ENCODE measurements at places on chromosomes 4 and X.

- no peak for DNase-seq
Observed at GRCh38 chrX:136636121-136636520, 11.8 kb upstream of the CD40LG start.

DNA sequence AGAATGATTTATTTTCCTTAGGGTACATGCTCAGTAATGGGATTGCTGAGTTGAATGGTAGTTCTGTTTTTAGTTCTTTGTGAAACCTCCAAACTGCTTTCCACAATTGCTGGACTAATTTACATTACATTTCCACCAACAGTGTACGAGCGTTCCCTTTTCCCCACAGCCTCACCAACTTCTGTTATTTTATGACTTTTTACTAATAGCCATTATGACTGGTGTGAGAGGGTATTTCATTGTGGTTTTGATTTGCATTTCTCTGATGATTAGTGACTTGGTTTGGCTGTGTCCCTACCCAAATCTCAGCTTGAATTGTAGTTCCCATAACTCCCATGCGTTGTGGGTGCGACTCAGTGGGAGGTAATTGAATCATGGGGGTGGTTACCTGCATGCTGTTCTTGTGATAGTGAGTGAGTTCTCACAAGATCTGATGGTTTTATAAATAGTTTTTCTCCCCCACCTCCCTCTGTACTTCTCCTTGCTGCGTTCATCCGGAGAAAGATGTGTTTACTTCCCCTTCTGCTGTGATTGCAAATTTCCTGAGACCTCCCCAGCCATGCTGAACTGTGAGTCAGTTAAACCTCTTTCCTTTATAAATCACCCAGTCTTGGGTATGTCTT is 95.1 kb downstream of the GBA3 start:
- no peak for DNase-seq

DNA sequence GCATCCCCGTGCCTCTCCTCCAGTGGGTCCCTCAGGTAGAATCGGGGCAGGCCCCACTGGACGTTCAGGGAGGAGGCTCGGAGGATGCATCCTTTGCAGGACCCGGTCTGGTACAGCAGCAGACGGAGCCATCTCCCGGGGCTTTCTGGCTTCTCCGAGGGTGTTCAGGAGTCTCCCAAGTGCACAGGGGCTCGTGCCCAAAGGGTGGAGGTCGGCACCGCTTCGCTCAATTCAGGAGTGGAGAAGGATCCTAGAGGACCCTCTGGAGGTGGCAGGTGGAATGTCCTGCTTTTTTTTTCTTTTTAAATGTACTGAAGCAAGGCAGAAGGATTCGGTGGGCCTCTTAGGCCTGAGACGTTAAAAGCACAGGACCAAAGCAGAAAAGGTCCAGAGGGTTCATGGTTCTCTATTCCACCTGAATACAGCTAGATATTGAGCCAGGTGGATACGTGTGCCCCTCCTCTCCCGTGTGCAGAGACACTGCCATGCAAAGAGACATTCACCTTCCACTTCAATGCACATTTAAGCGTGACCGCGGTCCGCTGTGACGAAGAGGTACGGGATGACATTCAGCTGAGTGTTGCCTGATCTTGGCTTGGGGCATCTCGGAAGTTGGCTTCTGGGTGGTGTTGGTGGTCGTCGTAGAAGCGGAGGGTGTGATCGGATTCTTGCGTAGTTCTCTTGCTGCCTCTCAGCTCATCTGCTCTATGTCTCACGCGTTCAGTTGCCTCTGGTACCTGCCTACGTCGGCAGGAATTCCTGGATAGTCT is 281.2 kb upstream of the AGTR2 start:
- no peak for DNase-seq

GRCh38 chrX:65300104-65300809 is 234.3 kb downstream of the LAS1L start:
- DNase-seq = no peak

- DNase-seq = peak; percentile 11
Observed at GRCh38 chr4:86586160-86586572, 7.9 kb upstream of the PTPN13 start.

- peak; percentile 54 for DNase-seq
Observed at GRCh38 chr4:87103691-87104187, 116.7 kb downstream of the KLHL8 start.

GRCh38 chr4:119851649-119852048 is 215.0 kb downstream of the MAD2L1 start:
- no peak for DNase-seq

GRCh38 chrX:45992402-45993123 is 552.7 kb downstream of the ZNF674 start:
- no peak for DNase-seq

DNA sequence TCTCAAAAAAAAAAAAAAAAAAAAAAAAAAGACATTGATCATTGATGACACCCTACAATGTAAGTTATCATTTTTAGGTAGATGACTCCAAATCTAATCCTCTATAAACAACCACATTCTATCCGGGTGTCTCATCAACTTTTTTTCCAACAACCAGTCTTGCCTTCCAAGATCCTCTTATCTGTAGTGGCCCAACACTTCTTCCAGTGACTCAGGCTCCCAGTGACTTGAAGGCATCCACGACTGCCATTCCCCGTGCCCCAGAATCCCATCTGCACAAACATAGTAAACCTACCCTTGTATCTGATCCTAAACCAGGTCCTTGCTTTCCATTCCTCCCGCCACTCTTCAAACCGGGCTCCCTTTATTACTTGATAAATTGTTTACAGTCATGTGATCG is 15.6 kb upstream of the TSPAN5 start:
- no peak for DNase-seq

DNA sequence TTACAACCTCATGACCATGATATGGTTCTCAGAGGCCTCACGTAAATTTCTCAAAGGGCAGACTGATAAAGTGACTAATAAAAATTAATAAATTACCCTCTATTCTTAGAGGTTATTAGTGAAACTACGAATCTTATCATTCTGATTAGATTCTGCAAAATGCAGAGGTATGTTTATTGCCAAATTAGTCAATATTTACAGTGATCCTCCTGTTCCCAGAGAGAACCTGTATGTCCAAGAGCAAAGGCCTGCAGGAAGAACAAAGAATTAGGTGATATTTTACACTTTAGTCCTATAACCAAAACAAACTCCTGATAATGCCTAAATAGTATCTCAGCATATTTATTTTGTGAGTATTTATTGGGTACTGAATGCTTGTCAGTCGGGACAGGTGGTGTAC is 58.1 kb downstream of the FAM13A start:
- DNase-seq = no peak

- DNase-seq = peak; percentile 13
Observed at GRCh38 chrX:78548012-78548411, 111.1 kb downstream of the RTL3 start.

DNA sequence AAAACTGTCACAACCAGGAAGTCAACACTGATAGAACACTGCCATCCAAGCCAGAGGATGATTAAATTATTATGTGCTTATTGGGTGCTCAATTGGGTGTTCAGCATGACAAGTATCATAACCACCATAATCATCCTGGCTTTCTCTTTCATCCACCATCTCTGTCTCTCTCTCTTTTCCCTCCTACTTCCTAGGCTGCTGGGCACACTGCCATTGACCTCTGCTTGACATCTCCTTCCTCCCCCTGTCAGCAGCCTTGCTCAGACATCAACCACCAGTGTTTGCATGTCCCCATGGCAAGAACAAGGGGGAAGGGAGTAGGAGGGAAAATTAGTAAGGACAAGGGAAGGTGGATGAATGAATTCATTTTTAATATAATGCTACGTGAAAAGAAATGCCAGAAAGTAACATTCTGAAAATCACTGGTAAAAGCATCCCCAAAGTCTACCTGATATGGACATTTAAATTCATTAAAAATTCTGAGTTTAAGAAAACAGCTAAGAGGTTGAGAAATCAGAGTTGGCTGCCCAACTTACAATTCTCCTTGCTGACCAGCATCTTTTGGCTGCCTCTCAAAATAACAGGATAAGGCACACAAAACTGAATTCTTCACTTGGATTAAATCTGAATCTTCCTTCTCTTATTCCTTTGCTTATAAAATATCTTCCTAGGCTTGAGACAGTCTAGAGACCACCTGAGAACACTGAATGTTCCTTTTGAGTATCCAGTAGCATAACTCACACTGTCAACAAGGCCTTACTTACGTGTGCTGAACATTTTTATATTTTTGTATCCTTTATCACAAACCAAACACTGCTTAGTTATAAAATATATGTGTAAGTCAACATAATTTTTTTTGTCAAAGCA is 48.5 kb downstream of the SNCA start:
- no peak for DNase-seq

DNA sequence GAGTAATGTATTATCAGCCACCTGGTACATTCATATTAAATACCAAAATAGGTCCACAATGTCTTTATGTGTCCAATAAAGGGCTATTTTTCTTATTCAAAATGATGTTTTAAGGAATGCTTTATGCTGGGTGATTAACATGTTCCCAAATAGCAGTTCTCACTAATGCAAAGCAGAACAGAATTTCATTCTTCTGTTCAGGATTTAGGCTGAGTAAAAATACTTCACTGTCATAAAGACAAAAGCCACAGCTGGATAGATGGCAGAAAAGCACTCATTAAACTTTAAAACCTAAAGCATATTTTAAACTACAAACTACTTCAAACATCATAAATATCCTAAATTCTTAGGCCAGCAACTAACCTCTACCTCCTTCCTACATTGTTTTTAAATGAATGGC is 244.0 kb downstream of the TMA16 start:
- DNase-seq = no peak

GRCh38 chr4:83074086-83074704 is 39.2 kb downstream of the COPS4 start:
- DNase-seq = peak; percentile 74

DNA sequence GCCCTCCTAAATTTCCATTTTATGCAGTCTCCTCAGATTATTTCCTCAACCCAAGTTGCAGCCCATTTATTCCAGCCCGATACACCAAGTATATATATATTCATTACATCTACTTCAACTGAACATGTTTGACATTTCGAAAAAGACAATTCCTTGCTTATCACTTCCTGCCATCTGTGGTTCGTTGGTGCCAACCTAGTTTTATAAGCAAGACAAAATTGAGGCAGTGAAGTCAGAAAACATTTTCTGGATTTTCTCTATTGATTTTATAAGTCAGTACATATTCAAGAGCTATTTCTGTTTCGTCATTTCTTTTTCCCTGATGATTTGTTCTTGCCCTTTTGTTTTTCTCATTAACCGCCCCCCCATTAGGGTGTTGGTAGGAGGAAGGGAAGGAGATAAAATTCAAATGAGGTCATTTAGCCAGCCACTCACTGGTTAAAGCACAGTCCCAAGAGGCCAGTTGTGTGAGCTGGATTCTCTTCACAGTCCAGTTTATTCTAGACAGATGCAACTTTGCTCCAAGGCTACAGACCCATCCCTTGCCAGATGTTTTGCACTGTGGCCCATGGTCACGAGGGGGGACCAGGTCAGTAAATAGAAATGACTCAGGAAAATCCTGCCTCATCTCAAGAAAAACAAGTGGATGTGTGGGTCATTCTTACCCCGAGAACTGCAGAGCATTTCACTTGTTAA is 20.3 kb upstream of the VEGFD start:
- DNase-seq = peak; percentile 25

GRCh38 chrX:24148535-24149350 is 786 bp upstream of the ZFX start:
- peak; percentile 57 for DNase-seq

GRCh38 chr4:92198711-92199110 is 105.1 kb upstream of the GRID2 start:
- DNase-seq = no peak

GRCh38 chr4:53012738-53013137 is 150.6 kb downstream of the RASL11B start:
- DNase-seq = no peak

- DNase-seq = no peak
Observed at GRCh38 chr4:154307451-154307850, 184.1 kb downstream of the DCHS2 start.

DNA sequence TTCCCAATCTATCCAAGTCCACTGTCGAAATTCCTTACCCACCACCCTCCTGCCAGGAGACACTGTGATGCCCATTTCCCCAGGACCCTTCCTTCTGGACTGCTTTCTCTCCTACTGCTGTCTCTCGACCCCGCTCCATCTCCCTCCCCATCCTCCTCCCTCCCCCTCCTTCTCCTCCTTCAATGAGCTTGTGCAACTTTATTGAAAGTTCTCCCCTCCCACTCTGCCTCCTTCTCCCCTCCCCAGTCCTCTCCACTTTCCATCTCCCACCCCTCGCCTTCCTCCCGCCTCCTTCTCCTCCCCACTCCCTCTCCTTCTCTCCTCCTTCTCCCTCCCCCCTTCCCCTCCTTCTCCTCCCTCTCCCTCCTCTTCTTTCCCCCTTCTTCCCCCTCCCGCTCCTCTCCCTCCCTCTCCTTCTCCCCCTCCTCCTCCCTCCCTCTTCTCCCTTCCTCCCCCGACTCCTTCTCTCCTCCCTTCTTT is 116.6 kb upstream of the FAT1 start:
- no peak for DNase-seq

GRCh38 chr4:5780831-5781480 is 70.0 kb downstream of the EVC start:
- DNase-seq = peak; percentile 78

DNA sequence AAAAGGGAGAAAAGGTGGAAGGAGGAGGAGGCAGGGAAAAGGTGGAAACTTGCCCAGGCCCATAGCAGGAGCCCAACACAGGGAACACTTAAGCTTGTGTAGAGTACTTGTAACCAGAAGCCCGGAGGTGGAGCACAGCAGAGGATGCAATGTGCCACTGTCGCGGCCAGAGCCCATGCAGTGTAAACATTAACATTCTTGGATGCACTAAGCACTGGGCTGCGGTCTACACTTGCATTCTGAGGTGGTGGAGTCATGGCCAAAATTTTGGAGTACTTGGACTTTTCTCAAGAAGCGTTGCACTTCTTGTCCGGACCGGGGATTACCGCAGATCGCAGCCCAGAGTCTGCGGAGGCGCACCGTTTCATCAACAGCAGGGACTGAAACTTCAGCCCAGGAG is 4.5 kb upstream of the RHOXF1 start:
- DNase-seq = no peak

GRCh38 chr4:146029147-146029546 is 90.5 kb upstream of the ZNF827 start:
- peak; percentile 29 for DNase-seq

- DNase-seq = no peak
Observed at GRCh38 chr4:18454349-18454748, 432.8 kb upstream of the LCORL start.

DNA sequence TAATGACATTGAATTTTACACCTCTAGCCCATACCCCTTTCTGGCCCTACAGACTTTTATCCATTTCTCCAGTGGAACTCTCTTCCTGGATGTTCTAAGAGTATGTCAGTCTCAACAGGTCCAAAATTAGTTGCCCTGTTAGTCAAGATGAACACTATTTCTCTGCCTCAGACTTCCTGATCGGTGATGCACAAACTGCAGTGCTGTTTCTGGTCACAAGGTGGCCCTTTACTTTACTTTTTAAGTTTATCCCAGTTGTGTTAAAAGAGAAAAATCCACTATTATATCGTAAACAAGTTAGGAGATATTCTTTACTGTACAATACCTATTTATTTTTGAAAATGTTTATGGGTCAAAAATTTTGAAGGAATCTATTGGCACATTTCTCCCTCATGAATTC is 13.1 kb downstream of the TCEAL7 start:
- DNase-seq = peak; percentile 39

DNA sequence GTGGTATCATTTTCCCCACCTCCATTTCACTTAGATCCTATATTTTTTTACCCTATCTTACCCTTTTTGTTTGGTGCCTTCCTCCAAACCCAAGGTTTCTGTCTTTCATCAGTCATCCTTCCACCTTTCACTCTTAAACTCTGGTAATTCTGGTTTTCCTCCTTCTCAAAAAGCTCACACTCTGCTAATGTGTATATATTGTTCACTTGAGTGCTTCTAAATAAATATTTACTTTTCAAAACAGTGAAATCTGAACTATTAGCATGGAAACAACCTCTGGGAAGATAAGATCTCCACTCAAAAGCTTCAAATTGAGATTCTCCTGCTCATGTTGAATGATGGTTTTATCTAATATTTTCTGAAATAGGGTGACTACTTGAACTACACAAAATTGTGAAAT is 21.5 kb downstream of the XIAP start:
- no peak for DNase-seq
